ENCODE measurements at places on chromosomes 11 and 22.

- no peak for DNase-seq
Observed at GRCh38 chr11:88012456-88012855, 162.8 kb downstream of the RAB38 start.

GRCh38 chr11:104653407-104653806 is 244.9 kb downstream of the CASP12 start:
- DNase-seq: no peak

GRCh38 chr11:75244052-75244814 is 3.7 kb downstream of the TPBGL start:
- DNase-seq: no peak

- peak; percentile 54 for DNase-seq
Observed at GRCh38 chr11:128711136-128711535, 17.3 kb downstream of the FLI1 start.

DNA sequence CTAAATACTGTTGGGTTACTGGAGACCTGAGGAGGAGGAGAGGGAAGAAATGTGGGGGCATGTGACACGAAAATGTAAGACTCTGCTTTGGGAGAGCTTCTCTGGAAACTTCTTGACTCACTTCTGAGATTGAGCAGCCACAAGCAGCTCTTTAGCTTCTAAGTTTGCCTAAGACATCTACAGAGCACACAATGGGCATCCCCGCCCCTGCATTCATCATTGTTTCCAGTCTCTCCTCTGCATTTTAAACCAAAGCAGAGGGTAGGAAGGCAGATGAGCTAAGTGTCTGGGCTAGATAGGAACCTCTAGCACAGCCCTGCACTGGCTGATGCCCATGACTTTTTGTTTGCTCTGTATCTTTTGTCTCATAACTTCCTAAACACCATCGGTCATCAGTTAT is 2.1 kb upstream of the OR52D1 start:
- no peak for DNase-seq

DNA sequence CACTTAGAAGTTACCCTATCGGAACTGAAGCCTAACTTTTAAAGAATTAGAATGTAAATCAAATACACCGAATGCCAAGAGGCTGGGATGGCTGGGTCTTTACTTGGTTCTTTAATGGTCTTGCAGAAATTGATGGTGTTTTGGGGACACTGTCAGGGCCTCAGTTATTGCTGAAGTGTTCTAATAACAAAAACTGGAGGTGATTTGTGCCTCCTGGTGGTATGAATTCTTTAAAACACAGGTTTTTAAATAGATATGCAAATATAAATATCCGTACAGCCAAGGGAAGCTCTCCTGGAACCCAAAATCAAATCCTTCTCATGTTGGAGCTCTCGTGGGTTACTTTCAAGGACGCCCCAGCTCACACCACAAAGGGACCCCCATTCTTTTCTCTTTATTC is 19.3 kb upstream of the TMPRSS5 start:
- DNase-seq: no peak

GRCh38 chr11:125743681-125744080 is 2.4 kb upstream of the PATE1 start:
- DNase-seq: no peak

DNA sequence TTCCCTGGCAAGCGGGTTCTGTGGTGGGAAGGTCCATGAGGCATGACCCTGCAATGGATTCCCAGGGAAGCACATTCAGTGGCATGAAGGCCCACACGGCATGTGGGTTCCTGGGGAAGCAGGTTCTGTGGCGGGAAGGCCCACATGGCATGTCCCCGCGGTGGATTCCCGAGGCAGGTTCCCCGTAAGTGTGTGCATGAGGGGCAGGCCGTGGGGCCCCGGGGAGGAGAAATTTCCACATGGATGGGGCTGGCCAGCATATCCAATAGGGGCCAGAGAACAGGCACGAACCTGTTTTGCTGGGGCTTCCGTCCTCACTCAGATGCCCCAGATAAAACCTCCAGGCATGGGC is 83.7 kb downstream of the PHF21B start:
- no peak for DNase-seq

GRCh38 chr11:68125164-68125563 is 4.0 kb upstream of the CHKA start:
- DNase-seq: no peak

- DNase-seq: no peak
Observed at GRCh38 chr11:2806351-2807024, 79.1 kb downstream of the CDKN1C start.

DNA sequence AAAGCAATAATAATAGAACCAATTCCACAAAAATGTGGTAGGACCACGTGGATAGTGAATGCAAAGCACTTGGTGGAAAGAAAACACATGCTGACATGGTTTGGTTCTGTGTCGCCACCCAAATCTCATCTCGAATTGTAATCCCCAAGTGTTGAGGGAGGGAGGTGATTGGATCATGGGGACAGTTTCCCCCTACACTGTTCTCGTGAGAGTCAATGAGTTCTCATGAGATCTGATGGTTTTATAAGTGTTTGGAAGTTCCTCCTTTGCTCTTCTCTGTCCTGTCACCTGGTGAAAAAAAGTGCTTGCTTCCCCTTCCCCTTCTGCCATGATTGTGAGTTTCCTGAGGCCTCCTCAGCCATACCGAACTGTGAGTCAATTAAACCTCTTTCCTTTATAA is 421.9 kb upstream of the CADM1 start:
- DNase-seq: no peak

- DNase-seq: no peak
Observed at GRCh38 chr22:28791841-28792490, 8.4 kb downstream of the XBP1 start.

GRCh38 chr11:60835534-60835846 is 6.4 kb upstream of the CCDC86 start:
- DNase-seq: no peak

GRCh38 chr11:46601129-46601528 is 7.3 kb upstream of the AMBRA1 start:
- DNase-seq: no peak

DNA sequence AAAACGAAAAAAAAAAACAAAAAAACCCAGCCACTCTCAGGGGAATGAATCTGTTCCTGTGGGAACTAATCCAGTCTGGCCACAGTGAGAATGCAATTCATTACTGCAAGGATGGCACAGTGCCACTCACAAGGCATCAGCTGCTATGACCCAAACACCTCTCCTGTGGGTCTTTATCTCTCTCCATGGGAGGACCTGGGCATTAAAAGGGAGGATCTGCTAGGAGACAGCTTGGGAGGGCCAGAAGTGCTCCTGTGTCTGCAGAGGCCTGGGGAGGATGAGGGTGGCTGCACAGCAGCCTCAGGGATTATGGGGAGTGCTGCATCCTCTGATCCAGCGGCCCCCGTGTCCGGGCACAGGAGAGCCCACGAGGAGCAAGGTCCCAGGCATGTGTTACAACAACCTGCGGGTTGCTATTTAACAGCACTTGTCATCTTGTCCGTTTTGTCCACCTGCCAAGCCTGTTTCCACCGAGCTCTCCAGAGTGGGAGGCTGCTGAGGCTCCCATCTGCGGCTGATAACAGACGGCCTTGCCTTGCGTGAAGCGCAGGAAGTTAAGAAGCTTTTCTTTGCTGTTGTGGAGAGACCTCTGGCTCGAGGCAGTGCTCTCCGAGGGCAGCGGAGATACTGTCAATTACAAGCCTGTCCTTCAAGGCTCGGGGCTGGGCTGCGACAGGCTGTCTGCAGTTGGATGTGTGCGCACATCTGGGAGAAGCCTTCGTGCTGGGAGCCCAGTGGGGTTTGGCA is 97.7 kb downstream of the NXPE2 start:
- DNase-seq: no peak

DNA sequence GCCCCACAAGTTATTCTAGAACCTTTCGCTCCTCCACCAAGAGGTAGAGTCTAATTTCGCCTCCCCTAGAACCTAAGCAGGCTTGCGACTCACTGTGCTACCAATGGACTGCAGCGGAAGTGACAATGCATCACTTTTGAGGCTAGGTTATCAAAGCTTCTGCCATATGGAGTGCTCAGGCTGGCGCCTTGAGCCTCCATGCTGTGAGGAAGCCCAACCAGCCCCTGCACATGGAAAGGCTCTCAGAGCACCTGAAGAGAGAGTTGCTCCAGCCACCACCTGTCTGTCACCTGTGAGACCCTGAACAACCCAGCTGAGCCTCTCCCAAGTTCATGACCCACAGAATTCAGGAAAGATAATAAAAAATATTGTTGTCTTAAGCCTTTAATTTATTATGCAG is 29.3 kb upstream of the CBX7 start:
- DNase-seq: no peak

DNA sequence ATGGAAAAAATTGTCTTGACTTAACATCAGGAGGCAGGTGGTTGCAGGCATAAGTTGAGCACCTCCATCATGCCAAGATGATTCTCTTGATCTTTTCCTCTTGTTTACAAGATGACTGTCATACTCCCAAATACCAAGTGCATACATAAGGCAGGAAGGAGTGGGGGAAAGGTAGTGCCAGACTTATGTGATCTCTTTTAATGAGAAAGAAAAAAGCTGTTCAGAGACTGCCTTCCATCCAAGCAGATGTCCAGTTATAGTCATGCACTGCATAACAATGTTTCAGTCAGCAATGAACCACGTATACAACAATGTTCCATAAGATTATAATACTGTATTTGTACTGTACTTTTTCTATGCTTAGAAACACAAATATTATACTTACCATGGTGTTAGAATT is 135.7 kb downstream of the EHF start:
- DNase-seq: no peak

DNA sequence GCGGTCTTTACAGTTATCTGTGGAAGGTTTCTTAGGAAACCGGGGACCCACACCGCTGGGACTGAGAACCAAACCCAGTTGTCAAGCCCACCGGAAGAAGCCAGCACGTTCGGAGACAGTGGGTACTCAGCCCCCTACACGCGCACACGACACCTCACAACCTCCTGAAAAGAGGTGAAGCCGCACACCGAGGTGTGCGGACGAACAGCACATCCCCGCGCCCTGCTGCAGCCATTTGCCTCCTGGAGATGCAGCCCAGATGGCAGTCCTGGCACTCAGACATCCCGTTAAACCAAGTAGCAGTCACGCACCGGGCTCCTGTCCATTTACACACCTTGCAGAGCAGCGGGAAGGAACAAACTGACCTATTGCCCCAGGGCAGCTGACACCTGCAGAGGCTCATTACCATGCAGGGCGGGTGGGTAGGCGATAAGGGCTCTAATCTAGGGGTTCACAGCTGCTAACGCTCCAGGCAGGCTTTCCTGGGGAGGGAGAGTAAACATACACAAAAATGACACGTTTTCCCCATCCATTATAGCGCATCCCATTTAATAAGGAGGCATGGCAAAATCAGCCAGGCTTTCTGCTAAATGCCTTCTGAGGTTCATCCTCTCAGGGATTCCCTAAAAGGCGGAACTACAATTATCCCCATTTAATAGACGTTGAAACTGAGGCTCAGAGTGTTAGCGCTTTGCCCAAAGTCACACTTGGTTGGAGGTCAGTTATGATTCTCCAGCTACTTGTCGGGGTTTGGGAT is 864 bp upstream of the EHBP1L1 start:
- DNase-seq: no peak

- no peak for DNase-seq
Observed at GRCh38 chr11:83557653-83558052, 271.5 kb upstream of the CCDC90B start.

- no peak for DNase-seq
Observed at GRCh38 chr22:48682504-48682903, 1145.2 kb downstream of the BRD1 start.

- DNase-seq: no peak
Observed at GRCh38 chr11:2549491-2549875, 104.7 kb downstream of the KCNQ1 start.

- DNase-seq: no peak
Observed at GRCh38 chr22:25666308-25666707, 75.7 kb upstream of the MYO18B start.

- no peak for DNase-seq
Observed at GRCh38 chr11:92969634-92970347, at the start of gene MTNR1B. Gene MTNR1B (plus strand): TSS chr11:92969651. CDS start chr11:92969726, 75 bp downstream.

- DNase-seq: no peak
Observed at GRCh38 chr11:40062616-40063015, 1396.8 kb downstream of the LRRC4C start.

DNA sequence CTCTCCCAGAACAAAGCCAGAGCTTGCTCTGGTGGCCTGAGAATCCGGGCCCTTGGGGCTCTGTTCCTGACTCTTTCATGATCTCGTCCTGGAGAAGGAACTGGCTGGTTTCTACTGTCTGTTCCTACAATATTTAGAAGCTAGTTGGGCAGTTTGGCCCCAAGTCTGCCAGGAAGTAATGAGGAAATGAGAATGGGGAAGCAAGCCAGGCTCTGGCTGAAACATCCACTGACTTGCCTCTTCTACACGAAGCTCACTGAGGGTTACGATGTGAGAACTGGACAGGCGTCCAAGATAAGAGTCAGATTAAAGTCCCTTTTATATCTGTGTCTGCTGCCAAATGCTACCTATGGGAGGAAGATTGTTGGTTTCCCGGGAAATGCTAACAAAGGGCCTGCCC is 110.0 kb upstream of the KIRREL3 start:
- no peak for DNase-seq

- DNase-seq: no peak
Observed at GRCh38 chr11:75317446-75318122, 33.9 kb downstream of the ARRB1 start.

- no peak for DNase-seq
Observed at GRCh38 chr22:29328566-29329500, 13.3 kb upstream of the RASL10A start.

GRCh38 chr11:95912902-95913560 is 10.9 kb downstream of the MTMR2 start:
- DNase-seq: no peak

- DNase-seq: no peak
Observed at GRCh38 chr11:130531061-130531460, 82.6 kb downstream of the ADAMTS15 start.

DNA sequence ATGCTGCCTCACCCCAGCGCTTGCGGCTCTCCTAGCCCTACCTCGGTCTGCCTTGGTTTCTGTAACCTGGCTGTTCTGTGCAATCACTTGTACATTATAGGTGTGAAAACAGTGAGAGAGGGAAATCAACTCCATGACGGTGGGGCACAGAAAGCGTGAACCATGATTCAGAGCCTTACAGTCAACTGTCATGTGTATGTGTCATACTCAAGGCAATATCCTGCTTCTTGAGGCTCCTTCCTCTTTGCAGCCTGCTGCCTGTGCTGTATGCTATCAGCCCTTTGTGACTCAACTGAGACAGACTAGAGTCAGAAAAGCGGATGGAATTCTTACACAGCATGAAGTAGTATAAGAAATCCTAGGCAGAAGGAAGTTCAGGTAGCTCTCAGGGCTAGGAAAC is 2.1 kb downstream of the NRIP3 start:
- DNase-seq: no peak

- DNase-seq: no peak
Observed at GRCh38 chr22:38205261-38206128, 3.7 kb downstream of the MAFF start.

GRCh38 chr11:42043312-42043711 is 583.9 kb upstream of the LRRC4C start:
- DNase-seq: no peak

GRCh38 chr11:31805629-31806185 is 5.4 kb downstream of the PAX6 start:
- no peak for DNase-seq

- DNase-seq: no peak
Observed at GRCh38 chr11:13602844-13603243, 65.6 kb upstream of the FAR1 start.

GRCh38 chr22:50445071-50445879 is 29.6 kb downstream of the SBF1 start:
- DNase-seq: no peak
